Right ventricle myocardium superior (tissue), 1 donor: ENCODE measurements at places on chromosomes 2 and 18. TPM values are rescaled to one million over a fixed set of nuclear protein-coding genes. Genes with fewer than 3 reads are reported as not detected.

GRCh38 chr18:52200921-52201663 is 138.9 kb upstream of the DCC start:
- DNase-seq = no peak

GRCh38 chr18:59509481-59510442 is 150.7 kb upstream of the LMAN1 start:
- no peak for DNase-seq

DNA sequence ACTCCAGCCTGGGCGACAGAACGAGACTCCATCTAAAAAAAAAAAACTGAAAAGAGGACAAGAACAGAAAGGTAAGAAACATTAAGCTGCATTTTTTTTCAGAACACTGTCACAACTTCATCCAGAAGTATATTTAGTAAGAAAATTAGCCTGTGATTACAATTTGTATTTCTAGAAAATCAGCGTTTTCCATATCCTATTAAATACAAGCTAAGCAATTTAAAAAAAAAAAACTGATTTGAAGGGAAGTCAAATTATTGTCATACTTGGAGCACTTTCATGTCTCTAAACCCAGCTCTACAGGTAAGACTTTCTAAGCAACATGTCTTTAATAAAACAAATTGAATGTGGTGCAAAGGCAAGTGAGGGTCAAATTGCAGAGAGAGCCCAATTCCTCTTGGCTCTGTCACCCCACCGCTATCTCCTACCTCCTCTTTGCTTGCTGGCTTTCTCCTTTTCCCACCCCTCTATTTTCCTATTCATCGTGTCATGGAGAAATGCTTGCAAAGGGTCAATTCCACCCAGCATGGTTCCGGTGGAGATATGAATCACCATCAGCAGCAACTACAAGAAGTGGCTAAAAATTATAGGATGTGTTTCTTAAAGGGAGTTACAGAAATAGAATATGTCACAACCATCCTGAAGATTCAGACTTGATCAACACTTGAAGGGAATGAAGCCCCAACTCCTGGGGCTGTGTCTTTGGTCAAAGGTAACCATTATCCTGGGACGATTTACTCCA is 68.4 kb upstream of the BCL11A start:
- DNase-seq = no peak

NLRC4 gene
- total RNA-seq = 1.1 TPM

TM4SF20 gene
- total RNA-seq = not detected
